Stimulated activated CD8-positive, alpha-beta memory T cell treated with anti-CD3 and anti-CD28 coated beads, Interleukin-7, amount 100 ng/mL, for 48 hours (primary cell): ENCODE measurements at places on chromosomes 5 and 9.

- no peak for DNase-seq
Measured at GRCh38 chr5:149134778-149135500, 6.4 kb upstream of the ABLIM3 start.

DNA sequence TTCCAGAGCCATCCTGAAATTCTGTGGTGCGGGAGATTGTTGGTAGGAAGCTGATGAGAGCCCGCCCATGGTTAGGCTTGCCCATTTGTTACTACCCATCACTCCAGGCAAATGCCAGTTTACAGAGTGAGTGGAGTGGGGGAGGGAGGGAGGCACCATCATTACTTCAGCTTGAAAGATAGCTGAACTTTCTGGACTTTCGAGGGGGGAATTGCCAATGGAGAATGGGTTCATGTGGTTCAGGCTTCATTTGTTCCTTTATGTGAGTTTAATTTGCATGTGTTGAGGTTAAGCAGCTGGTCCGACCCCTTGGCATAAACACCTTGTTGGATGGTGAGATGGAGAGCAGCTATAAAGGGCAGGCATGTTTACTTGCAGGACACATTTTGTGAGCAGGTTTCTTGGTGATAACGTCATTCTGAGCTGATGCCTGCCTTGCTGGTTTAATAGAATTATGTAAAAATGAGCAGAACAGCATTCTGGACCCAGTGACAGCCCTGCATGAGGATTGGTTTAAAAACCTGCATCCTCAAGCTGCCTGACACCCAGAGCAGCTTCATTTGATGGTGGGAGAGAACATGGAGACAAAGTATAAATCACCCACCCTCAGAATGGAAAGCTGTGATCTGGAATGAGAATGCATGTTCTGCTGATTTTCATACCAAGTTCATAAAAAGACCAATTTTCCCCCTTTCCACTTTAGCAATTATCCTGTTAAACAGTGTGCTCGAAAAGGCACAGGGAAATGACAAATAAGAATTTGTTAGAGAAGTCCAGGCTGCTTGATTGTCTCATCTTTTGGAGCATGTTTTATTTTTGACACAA, 106.3 kb downstream of the TRIO start:
- no peak for DNase-seq

DNA sequence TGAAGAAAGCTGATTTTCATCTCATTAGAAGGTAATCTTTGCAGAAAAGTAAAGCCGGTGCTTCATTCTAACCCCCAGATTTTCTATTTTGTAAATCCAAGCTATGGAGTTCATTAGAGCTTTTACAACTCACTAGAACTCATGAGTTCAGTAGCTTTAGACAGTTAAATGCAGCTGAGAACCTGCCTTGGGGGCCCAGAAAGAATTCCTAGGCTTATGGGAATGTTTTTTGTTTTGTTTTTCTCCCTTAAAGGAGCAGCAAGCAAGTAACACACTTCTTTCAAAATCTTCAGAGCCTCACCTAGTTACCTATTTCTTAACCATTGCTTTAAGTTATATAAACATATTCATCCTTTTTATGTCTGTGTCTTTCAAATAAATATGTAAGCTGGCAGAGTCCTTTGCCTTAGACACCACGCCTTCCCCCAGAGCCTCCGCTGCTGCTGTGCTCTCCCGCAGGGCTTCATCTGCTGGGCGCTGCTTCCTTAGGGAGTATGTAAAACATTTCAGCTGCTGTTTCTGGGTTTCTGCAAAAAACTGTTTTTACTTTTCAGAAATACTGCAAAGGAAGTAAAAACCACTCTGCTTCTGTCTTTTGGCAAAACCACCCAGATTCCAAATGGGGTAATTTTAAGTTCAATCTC, 132.9 kb downstream of the CDC42SE2 start:
- no peak for DNase-seq

DNA sequence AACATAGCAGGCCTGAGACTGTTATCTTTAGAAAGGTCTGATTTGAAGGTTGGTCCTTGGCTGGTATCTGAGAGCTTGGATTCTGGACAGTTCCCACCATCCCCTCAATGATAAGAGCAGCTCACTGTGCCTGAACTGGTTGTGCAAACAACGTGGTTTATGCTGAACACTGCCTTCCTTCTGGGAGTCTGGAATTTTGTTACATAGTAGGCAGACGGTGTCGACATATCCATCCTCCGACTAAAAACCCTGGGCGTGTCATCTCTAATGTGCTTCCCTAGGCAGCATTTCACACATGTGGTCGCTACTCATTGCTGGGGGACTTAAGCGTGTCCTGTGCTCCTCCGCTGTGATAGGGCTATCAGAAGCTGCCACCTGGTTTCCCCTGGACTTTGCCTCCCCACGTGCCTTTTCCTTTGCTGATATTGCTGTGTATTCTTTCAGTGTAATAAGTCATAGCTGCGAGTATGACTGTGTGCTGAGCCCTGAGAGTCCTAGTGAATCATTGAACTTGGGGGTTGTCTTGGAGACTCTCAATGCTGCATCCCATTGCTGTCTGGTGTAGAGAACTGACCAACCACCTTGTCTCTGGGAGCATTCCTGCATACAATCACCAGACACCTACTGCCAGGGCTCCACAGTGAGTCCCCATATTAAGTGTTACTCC, 119.1 kb upstream of the TBC1D2 start:
- DNase-seq = no peak

GRCh38 chr9:30967476-30967875, 1417.0 kb upstream of the ACO1 start:
- DNase-seq = no peak
